WERI-Rb-1 (cell line): ENCODE measurements at places on chromosomes 1 and 21.

- peak; percentile 88 for DNase-seq
These were observed 509 bp downstream of the ADAMTS4 start for GRCh38 chr1:161198194-161198896.

DNA sequence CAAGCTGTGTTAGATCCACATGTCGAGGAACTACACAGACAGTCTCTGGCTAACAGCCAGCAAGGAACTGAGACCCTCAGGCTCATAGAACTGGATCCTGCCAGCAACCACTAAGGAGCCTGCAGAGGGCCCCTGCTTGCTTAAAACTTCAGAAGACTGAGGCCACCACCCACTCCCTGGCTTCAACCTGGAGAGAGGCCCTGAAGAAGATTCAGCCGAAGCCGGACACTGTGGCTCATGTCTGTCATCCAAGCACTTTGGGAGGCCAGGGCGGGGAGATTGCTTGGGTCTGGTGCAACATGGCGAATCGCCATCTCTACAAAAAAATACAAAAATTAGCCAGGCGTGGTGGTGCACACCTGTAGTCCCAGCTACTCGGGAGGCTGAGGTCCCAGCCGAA lies 92.6 kb upstream of the TMPRSS2 start:
- DNase-seq = no peak

GRCh38 chr1:62891956-62892562 lies 108.1 kb downstream of the ATG4C start:
- DNase-seq = no peak

DNA sequence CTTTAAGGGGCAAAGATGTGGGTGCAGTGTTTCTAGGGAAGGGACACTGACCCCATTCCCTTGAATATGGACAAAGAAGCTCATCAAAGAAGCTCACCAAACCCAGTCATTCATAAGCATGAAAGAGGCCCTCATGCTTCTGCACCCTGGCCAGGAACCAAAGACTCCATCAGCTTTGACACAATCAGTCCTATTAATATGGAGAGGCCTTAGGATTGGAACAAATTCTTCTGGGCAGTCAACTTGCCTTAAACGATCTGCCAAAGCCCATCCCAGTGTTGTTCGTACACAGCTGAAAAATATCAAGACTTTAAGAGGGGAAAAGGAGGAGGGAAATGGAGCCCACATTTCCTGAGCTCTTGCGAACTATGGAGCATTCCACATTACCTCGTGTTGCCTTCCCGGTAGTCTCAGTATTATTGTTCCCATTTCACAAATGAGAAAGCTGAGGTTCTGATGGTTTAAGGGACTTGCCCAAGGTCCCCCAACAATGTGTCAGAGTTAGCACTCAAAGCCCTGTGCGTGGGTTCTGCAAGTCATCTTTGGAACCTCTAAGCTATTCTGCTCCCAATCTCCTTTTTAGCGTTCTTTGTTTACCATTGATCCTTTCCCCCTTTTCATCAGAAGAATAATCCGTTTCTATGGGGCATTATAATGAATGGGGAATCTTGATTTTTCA lies 161.9 kb downstream of the ZBTB18 start:
- no peak for DNase-seq

DNA sequence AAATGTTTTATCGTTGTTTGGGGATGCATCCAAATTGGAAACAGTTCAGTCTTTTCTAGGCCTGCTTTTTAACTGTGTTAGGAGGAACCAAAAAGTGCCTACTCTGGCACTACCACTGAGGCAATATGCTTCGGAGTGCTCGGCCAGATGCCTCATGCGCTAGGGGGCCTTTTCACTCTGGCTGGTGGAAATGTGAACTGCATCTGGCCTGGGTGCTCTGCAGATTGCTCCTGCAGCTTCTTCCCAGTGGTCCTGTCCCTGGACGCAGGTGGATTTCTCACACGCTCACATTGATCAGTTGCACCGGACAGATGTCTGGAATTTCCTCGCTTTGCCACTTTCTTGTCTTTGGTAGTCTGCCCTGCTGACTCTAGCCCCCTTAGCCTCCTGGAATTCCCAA lies 330.2 kb upstream of the FMN2 start:
- DNase-seq = no peak
